ENCODE measurements at places on chromosomes 3 and 15.

DNA sequence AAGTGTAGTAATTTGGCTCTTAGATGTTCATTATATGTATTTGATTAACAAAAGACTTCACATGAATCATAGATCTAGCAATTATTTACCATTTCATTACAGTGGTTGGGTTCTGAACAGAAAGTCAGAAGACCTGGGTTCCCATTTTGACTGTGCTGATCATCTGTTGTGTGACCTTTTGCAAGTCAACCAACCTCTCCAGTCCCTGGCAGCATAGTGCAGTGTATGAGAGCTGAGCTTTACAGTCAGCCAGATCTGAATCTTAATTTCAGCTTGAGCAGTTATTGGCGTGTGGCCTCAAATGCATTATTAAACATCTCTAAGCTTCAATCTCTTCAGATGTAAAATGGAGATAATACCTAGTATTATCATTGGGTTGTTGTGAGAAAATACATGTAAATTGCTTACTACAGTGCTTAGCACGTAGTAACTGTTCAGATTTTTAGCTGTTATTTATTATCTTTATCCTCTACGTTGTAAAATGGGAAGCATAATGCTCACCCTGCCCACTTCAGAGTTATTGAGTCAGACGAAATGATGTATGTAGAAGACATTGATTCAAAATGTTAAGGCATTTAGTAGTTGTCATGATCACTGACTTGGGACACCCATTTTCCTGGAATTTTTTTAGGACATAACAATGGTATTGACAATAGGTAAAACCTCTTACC lies 104.0 kb downstream of the KLHL25 start:
- peak overlapping the region; percentile 73 for H3K4me3 ChIP-seq
- no peak for DNase-seq
- peaks cover 52% of the 10 kb centered on the region for H3K4me1 ChIP-seq
- H3K27ac ChIP-seq, result peak overlapping the region; percentile 94
- no peaks in the 10 kb centered on the region for H3K27me3 ChIP-seq
- peaks cover 12% of the 10 kb centered on the region for H3K36me3 ChIP-seq

GRCh38 chr3:82641701-82642100 lies 880.3 kb upstream of the GBE1 start:
- H3K4me3 ChIP-seq, result no peak overlapping the region
- DNase-seq, result no peak
- H3K27ac ChIP-seq, result no peak overlapping the region
- H3K36me3 ChIP-seq, result no peaks in the 10 kb centered on the region

- peaks cover 2% of the 10 kb centered on the region for H3K36me3 ChIP-seq
- H3K4me3 ChIP-seq, result peak overlapping the region; percentile 88
- peak overlapping the region; percentile 87 for H3K27ac ChIP-seq
- H3K27me3 ChIP-seq, result no peaks in the 10 kb centered on the region
- peaks cover 54% of the 10 kb centered on the region for H3K4me1 ChIP-seq
Measured at GRCh38 chr3:31534065-31534425, 1.3 kb downstream of the STT3B start.

- no peaks in the 10 kb centered on the region for H3K4me1 ChIP-seq
- H3K27me3 ChIP-seq, result no peaks in the 10 kb centered on the region
- H3K27ac ChIP-seq, result no peak overlapping the region
- no peak for DNase-seq
- no peak overlapping the region for H3K4me3 ChIP-seq
Measured at GRCh38 chr3:175428466-175428865, 569.3 kb downstream of the NAALADL2 start.

DNA sequence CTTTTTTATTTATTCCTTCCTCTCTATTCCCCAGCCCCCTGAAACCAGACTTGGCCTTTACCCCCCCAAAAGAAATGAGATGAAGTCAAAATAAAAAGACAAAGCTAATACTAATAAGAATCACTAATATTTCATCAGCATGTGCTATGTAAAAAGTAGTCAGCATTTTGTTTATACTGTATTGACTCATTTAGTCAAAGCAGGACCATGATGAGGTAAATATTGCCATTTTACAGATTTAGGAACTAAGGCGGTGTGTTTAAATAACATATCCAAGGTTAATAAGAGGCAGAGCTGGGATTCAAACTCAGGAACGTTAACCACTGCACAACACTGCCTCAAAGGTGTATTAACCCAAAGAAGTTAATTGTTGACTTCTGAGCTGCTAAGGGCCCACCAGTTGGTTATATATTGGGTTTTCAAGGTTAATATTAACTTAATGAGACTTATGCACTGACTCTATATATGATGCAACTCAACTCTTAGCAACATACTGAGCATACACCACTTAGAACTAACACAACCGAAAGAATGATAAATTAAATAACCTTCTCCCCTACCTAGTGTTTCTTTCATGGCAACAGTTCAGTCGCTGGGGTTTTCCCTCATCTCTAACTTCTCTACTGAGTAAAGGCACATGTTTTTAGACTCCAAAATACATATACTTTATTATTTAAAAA lies 34.7 kb downstream of the FOXP1 start:
- no peaks in the 10 kb centered on the region for H3K27me3 ChIP-seq
- no peak overlapping the region for H3K4me3 ChIP-seq
- H3K4me1 ChIP-seq, result peaks cover 41% of the 10 kb centered on the region
- H3K36me3 ChIP-seq, result no peaks in the 10 kb centered on the region
- H3K27ac ChIP-seq, result no peak overlapping the region

DNA sequence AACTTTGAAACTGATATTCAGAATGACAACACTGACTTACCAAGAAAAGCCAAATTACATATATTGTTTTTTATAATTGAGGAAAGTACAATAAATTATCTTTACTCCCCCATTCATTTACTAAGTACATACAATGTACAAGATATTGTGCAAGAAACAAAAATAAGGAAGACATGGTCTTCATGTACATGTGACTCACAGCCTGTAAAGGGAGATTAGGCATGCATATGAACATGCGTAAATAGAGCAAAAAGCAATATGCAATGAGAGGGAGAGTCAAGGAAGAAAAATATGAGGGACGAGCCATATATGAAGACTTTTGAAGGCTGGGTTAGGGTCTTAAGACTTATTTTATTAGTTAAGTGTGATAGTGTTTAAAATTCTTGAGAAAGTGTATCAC lies 258.4 kb downstream of the GBE1 start:
- no peak overlapping the region for H3K4me3 ChIP-seq
- H3K36me3 ChIP-seq, result no peaks in the 10 kb centered on the region
- no peaks in the 10 kb centered on the region for H3K4me1 ChIP-seq
- no peaks in the 10 kb centered on the region for H3K27me3 ChIP-seq

- H3K36me3 ChIP-seq, result no peaks in the 10 kb centered on the region
- H3K4me1 ChIP-seq, result no peaks in the 10 kb centered on the region
- no peak overlapping the region for H3K27ac ChIP-seq
- H3K4me3 ChIP-seq, result no peak overlapping the region
Measured at GRCh38 chr3:66723231-66723630, 222.4 kb upstream of the LRIG1 start.

- H3K4me1 ChIP-seq, result peaks cover 5% of the 10 kb centered on the region
- DNase-seq, result no peak
- H3K27me3 ChIP-seq, result peaks cover 13% of the 10 kb centered on the region
- H3K27ac ChIP-seq, result no peak overlapping the region
Measured at GRCh38 chr3:194132465-194133286, 3.3 kb upstream of the HES1 start.

- DNase-seq, result no peak
- H3K36me3 ChIP-seq, result peaks cover 42% of the 10 kb centered on the region
Measured at GRCh38 chr15:77461486-77461885, 40.8 kb downstream of the HMG20A start.

- DNase-seq, result no peak
- no peak overlapping the region for H3K27ac ChIP-seq
- H3K27me3 ChIP-seq, result no peaks in the 10 kb centered on the region
- no peaks in the 10 kb centered on the region for H3K4me1 ChIP-seq
- H3K4me3 ChIP-seq, result no peak overlapping the region
- H3K36me3 ChIP-seq, result no peaks in the 10 kb centered on the region
Measured at GRCh38 chr3:151445273-151446001, 15.4 kb downstream of the IGSF10 start.

- H3K27me3 ChIP-seq, result no peaks in the 10 kb centered on the region
- DNase-seq, result no peak
- H3K36me3 ChIP-seq, result no peaks in the 10 kb centered on the region
- H3K4me1 ChIP-seq, result no peaks in the 10 kb centered on the region
- no peak overlapping the region for H3K27ac ChIP-seq
Measured at GRCh38 chr3:111593666-111594065, 1.5 kb downstream of the ZBED2 start.

DNA sequence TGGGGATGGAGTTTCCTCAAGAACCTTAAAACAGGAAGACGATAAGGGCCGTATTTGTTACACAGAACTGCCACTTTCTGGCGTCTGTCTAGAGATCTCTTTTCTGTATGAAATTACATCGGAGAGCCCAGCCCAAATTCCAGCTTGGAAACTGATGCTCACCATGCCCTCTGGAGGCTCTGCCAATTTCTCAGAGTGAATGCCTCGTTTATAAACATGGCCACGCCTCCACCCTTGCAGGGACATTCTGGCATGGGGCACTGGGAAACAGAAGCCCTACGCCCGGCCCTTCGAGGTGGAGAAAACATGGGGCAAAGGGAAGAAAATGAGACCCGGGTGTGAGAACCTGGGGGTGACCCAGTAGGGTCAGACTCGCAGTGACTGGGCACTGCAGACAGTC lies 53.4 kb upstream of the SEC13 start:
- H3K4me3 ChIP-seq, result no peak overlapping the region
- H3K4me1 ChIP-seq, result peaks cover 10% of the 10 kb centered on the region
- no peak overlapping the region for H3K27ac ChIP-seq
- H3K36me3 ChIP-seq, result no peaks in the 10 kb centered on the region

- H3K27ac ChIP-seq, result no peak overlapping the region
- no peaks in the 10 kb centered on the region for H3K27me3 ChIP-seq
- H3K4me3 ChIP-seq, result no peak overlapping the region
- no peaks in the 10 kb centered on the region for H3K4me1 ChIP-seq
- no peak for DNase-seq
- H3K36me3 ChIP-seq, result no peaks in the 10 kb centered on the region
Measured at GRCh38 chr3:21551019-21551418, 200.0 kb downstream of the ZNF385D start.

DNA sequence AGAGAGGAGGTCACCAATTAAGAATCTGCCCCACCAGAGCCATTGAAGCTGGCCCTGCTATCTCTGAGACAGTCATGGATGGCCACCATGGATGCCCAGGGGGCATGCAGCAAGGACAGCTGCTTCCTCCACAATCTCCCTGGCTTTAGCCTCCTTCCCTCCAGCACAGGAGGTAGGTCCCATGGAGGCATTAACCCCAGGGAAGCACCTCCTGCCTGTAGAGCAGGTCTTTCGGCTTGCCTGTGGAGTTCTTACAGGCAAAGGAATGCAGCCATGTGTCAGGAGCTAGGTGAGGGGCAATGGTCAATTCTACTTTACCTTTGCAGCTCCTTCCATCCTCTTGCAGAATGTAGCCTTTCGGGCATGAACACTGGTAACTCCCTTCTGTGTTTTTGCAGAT lies 93.8 kb downstream of the DUT start:
- DNase-seq, result no peak
- H3K36me3 ChIP-seq, result peaks cover 16% of the 10 kb centered on the region
- H3K27me3 ChIP-seq, result no peaks in the 10 kb centered on the region
- no peaks in the 10 kb centered on the region for H3K4me1 ChIP-seq
- H3K27ac ChIP-seq, result no peak overlapping the region

DNA sequence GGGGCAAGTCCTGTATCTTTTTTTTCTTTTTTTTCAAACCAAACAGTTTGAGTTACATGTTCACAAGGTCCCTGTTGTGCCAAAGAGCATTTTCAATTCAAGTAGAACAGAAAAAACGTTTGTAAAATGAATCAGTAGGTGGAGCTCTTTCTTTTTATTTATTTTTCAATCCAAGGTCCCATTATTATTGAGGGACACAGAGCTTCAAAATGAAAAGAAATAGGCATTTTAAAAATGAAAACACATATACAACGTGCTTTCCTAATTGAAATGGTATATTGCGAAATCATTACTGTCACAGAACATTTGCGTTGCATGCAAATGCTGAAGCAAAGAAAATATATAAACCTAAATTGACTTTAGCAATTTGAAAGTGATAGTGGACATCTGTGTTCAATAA lies 711.0 kb downstream of the MECOM start:
- DNase-seq, result peak; percentile 11
- no peak overlapping the region for H3K27ac ChIP-seq
- no peaks in the 10 kb centered on the region for H3K4me1 ChIP-seq
- H3K4me3 ChIP-seq, result no peak overlapping the region
- no peaks in the 10 kb centered on the region for H3K27me3 ChIP-seq
- no peaks in the 10 kb centered on the region for H3K36me3 ChIP-seq

- H3K4me3 ChIP-seq, result no peak overlapping the region
- no peak overlapping the region for H3K27ac ChIP-seq
- H3K36me3 ChIP-seq, result no peaks in the 10 kb centered on the region
Measured at GRCh38 chr3:53069422-53070068, 23.7 kb upstream of the SFMBT1 start.

GRCh38 chr3:143166376-143166775 lies 46.8 kb downstream of the CHST2 start:
- no peak overlapping the region for H3K4me3 ChIP-seq
- H3K36me3 ChIP-seq, result no peaks in the 10 kb centered on the region
- no peaks in the 10 kb centered on the region for H3K27me3 ChIP-seq

GRCh38 chr3:190877925-190878324 lies 15.4 kb upstream of the GMNC start:
- no peaks in the 10 kb centered on the region for H3K36me3 ChIP-seq
- no peak overlapping the region for H3K27ac ChIP-seq
- H3K4me3 ChIP-seq, result no peak overlapping the region
- DNase-seq, result no peak

- DNase-seq, result peak; percentile 91
- H3K36me3 ChIP-seq, result no peaks in the 10 kb centered on the region
- no peaks in the 10 kb centered on the region for H3K27me3 ChIP-seq
- peaks cover 59% of the 10 kb centered on the region for H3K4me1 ChIP-seq
Measured at GRCh38 chr3:71389911-71390573, 193.5 kb downstream of the FOXP1 start.

GRCh38 chr15:66805202-66805885 lies 103.3 kb downstream of the SMAD6 start:
- H3K4me1 ChIP-seq, result peaks cover 14% of the 10 kb centered on the region
- no peak overlapping the region for H3K27ac ChIP-seq
- DNase-seq, result no peak
- H3K36me3 ChIP-seq, result no peaks in the 10 kb centered on the region
- H3K27me3 ChIP-seq, result no peaks in the 10 kb centered on the region
- H3K4me3 ChIP-seq, result no peak overlapping the region

GRCh38 chr15:73305331-73306211 lies 63.2 kb downstream of the HCN4 start:
- peaks cover 10% of the 10 kb centered on the region for H3K27me3 ChIP-seq
- H3K4me1 ChIP-seq, result peaks cover 10% of the 10 kb centered on the region
- H3K36me3 ChIP-seq, result no peaks in the 10 kb centered on the region
- no peak overlapping the region for H3K27ac ChIP-seq

DNA sequence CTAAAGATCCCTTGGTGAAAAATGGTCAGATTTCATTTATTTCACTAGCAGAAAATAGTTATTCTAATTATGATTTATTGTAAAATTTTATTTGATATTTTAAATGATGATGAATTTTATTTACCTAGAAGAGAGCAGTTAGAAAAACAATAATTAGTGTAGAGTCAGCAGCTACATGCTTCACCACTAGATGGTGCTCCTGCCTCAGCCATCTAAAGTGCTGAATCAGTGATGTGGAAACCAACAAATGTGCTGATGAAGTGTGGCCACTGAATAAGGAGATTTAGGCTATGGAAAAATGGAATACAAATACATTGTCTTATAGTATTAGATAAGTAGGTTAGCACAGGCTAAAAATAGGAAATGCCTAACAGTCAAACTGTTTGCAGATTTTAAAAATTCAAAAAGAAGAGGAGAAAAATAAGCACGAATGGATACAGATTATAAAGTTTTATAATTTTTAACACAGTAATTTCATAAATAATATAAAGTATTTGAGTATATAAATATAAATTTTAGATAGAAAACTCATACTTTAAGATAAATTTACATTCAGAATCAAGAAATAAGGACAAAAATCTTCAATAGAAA lies 109.8 kb downstream of the PPP2R3A start:
- no peaks in the 10 kb centered on the region for H3K27me3 ChIP-seq
- no peak overlapping the region for H3K4me3 ChIP-seq
- peak; percentile 81 for DNase-seq
- H3K27ac ChIP-seq, result no peak overlapping the region
- no peaks in the 10 kb centered on the region for H3K36me3 ChIP-seq

Measured in common myeloid progenitor, CD34-positive (primary cell).